Fibroblast of the aortic adventitia (primary cell): ENCODE measurements at places on chromosomes 16 and 17. TPM values are rescaled to one million over a fixed set of nuclear protein-coding genes. Genes with fewer than 3 reads are reported as not detected.
A peak's percentile ranks its signal among the peaks of the same experiment; 100 is the strongest.

NPIPB8 gene
- 0.09 and 1.3 TPM in 2 replicates for total RNA-seq

HBZ gene
- total RNA-seq, result not detected in 2 replicates

FZD2 gene
- total RNA-seq, result 1.8 and 16.4 TPM in 2 replicates

GNAO1 gene
- total RNA-seq, result 0.09 TPM in 1 of 2 replicates, not detected in the other

GUCY2D gene
- total RNA-seq, result not detected in 2 replicates

DNA sequence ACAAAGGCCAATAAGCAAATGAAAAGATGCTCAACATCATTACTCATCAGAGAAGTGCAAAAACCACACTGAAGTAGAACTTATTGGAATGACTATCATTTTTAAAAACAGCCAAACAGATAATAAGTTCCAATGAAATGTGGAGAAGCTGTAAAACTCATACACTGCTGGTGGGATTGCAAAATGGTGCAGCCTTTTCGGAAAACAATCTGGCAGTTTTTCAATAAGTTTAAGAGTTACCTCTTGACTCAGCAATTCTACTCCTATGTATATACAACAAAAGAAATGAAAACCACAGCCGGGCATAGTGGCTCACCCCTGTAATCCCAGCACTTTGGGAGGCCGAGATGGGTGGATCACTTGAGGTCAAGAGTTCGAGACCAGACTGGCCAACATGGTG, 49.3 kb downstream of the AKAP10 start:
- DNase-seq, result peak; percentile 26

DNA sequence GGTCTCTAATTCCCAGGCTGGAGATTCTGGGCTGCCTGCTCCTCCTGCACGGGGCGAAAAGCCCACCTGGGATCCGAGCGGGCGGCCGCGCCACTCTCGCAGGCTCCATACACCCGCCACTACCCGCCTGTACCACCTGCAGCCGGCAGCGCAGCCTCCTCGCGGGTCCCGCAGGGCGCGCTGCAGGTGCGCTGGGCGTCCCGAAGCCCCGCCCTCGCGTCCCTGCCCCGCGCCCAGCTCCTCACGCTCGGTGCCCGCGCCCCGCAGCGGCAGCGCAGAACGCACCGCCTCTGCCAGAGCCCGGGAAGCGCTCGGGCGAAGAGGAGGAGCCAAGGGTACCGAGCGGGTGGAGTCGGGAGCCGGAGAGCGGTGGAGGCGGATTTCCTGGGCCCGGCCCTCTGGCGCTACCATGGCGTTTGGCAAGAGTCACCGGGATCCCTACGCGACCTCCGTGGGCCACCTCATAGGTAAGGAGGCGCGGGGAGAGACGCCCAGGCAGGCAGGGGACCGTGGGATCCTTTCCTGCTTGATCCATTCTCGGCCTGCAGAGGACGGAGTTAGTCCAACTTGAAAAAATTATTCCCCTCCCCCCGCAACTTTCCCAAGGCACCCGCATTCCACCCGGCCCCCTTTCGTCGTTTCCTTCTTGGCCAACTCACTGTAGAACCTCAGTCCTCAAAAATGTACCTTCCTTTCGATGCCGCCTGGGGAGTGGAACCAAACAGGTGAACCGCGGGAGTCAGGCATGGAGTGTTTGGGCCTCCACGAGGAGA, at the start of gene TOM1L1:
TOM1L1 (plus strand) TSS at position 396 of the 773 bp plus-strand sequence; CDS start at position 410, 14 bp downstream.
- DNase-seq, result peak; percentile 45

DNA sequence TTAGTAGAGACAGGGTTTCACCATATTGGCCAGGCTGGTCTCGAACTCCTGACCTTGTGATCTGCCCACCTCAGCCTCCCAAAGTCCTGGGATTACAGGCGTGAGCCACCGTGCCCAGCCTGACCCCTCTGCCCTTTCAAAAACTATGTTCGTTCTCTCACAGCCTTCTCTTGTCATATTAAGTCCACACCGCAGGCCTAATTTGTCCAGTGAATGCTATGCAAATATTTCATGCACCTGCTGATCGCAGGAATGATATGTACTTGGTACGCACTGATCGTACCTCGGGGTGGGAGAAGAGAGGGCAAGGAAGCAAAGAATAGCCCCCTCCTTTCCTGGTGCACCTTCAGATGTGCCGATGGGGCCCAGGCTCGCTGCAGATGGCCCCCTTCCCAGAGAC, 3.0 kb upstream of the BIRC5 start:
- no peak for DNase-seq

DNA sequence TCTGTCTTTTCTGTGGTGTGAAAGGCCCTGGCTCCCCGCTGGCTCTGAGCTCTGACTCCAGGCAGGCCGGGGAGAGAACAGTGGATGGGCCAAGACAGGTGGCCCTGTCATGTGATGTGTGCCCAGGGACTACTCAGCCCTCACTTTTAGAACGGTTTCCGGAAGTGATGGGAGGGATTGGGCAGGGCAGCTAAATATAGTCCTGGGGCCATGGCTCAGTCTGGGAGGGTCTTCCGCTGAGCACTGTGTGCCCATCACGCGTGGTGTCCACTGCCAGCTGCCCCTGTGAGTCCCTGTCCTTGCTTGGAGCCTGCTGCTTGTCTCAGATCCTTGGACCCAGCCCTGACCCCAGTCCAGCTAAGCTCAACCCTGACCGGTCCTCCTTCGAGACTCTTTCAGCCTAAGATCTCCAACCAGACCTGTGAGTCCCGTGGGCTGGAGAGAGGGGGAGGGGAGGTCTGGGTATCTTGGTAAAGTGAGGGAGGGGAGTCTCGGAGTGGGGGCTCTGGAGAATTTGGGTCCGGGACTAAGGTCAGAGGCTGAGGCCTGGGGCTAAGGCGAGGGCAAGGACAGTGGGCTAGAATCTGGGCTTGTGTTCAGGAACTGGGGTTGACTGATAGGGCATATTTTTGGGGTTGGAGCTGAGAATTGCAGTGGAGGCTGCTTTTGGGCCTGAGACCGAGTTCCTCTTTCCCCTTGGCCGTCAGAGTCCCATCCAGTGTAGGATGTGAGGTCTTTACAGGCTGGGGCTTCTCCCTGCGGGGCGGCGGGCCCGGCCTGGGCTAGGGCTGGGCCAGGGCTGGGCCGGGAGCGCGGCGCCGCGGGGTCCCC, at the start of gene TRIM72:
TRIM72 (plus strand) TSS at position 243 of the 831 bp plus-strand sequence. CDS start 620 bp downstream, outside the sequence.
- no peak for DNase-seq

DNA sequence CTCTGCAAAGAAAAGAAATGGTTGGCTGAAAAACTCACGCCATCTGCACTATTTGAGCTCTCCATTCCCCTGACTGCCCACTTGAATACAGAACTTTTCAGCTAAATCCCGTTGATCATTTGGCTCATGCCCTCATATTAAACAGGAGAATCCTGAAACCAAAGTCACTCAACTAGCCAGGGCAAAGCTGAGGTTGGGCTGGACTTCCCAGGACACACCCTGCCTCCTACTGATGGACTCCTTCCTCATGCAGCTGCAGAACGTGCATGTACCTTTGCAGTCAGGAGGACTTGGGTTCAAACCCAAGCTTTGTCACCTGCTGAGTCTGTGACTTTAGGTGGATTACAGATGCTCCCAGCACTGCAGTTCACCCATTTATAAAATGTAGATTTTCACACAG, 7.7 kb downstream of the ASIC2 start:
- no peak for DNase-seq

- no peak for DNase-seq
Measured at GRCh38 chr16:87311387-87311786, 5.8 kb downstream of the C16orf95 start.

GRCh38 chr16:61544165-61544564, 492.1 kb downstream of the CDH8 start:
- DNase-seq, result no peak

DNA sequence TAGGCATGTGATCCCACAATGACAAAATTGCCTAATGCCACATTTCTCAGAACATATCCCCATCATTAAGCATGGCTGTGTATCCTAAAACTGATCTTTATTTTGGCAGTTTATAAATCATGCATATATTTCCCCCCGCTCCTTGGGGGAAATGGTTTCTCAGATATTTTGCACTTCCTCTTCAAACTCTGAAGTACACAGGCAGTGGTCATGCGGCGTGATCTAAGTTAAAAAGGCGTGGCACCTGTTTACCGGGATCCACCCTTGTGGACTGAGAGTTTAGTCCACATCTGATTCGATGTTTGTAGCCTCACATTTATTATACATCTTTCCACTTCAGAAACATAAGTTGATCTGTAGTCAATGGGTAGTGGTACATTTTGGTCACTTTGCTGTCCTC, 51.4 kb downstream of the USP10 start:
- DNase-seq, result no peak

DNA sequence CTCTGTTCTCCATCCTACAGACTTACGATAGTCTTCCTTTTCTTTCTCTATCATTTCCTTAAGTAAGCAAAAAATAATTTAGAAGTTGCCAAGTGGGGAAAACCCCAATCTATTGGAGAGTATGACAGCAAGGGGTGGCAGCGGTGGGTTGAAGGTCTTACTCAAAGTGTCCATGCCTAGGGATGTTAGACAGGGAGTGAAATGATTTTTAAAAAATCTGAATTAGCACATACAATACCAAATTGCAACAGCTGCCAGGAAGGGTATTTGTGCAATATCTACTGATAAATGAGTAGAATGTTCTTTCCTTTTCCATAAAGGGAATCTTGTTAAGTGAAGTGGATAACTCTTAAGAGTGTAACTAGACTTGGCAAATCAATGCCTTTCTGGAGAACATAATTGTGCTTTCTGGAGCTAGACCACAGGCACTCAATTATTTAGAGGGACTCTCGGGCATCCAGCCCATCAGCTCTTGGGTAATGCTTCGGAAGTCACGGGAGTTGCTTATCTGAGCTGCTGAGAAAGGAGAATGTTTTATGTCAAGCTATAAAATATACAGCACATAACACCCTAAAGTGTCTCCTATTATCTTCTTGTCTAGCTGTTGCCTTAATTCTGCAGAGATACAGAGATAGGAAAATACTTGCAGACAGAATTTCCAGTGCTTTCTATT, 151.5 kb downstream of the KCNJ2 start:
- peak; percentile 51 for DNase-seq

DNA sequence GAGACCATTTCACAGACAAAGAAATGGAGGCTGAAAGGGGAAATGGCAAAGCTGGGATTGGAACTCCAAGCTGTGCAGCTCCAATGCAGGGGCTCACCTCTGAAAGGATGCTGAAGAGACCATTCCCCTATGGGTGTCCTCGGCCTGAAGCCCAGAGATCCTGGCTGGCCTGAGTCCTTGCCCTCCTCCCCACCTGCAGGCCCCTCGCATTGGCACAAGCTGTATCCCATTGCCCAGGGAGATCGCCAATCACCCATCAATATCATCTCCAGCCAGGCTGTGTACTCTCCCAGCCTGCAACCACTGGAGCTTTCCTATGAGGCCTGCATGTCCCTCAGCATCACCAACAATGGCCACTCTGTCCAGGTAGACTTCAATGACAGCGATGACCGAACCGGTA, 2.6 kb downstream of the CA7 start:
- DNase-seq, result no peak

- peak; percentile 70 for DNase-seq
Measured at GRCh38 chr17:29158488-29159275, 21.5 kb downstream of the MYO18A start.

GRCh38 chr17:1289695-1290094, 10.2 kb downstream of the TRARG1 start:
- DNase-seq, result no peak

DNA sequence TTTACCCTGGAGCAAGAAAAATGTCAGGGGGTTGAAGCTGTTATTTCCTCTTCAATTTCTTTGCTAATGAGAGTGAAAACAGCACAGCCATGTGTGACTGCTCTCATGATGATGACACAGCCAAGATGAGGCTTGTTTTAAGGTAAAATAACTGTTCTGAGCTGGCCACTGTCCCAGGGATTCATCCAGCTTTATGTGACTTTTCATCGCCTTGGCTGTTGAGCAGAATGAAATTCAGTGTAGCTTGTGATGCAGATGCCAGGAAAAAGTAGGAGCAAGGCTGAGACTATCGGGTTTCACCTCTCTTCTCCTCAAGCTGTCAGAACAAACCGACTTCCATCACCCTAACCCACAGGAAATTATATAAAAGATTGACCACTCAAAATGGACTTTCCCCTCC, 361.8 kb upstream of the CDH5 start:
- peak; percentile 50 for DNase-seq

DNA sequence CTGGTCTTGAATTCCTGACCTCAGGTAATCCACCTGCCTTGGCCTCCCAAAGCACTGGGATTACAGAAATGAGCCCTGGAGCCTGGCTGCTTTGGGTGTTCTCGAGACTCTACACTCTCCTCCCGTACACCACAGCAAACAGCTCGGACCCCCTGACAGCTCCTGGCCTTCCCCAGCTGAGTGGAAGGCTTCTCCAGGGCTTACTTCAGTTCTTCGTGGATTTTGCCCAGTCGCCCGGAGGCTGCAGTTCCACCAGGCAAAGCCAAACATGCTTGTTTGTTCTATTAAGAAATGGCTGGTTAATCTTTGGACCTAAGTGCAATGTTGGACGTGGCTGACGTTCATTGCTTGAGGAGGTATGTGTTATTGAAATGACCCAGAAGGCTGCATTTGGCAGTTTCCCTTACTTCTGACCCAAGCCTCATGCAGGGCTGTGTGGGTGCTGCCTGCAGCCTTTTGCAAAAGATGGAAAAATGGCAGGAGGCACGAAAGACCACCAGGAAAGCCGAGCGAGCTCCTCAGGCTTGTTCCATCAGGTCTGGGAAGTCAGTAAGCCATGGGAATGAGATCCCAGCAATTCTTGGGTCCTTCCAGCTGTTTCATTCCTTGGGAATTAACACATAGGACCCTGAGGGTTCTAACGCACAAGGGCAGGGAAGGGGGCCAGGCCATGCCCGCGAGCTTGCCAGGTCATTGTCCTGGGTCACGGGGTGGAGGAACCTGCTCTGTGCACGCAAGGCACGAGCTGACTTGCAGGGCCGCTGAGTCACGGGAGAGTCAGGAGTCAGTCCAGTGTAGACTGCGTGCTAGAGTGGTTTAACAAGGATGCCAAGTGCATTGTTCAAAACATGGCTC, 23.9 kb upstream of the KLHDC4 start:
- peak; percentile 94 for DNase-seq

DNA sequence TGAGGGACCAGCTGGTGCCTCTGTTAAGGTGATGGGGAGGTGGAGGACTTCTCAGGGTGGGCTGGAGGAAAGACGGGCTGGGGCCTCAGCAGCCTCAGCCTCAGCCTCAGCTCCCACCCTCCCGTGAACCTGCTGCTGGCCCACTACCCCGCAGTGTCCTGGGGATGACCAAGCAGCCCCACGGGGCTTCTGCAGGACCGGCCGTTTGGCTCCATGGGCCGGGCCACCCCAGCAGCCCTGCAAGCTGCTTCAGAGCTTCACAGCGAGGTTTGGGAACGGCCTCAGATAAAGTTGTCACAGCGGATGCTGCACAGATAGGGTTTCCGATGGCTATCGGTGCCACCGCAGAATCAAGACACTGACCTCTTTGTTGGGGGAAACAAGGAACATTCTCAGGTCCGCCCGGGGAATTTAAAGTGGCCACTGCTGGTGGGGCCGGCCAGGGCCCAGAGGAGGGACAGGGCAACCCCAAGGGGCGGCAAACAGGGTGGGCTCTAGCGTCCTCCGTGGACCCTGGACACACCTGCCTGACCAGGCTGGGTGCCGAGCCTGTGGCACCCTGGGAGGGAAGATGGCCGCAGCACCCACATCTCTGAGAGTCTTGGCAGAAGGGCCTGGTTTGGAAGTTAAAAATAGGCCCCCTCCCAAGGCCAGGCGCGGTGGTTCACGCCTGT, 47.8 kb upstream of the ZC3H18 start:
- no peak for DNase-seq
